Stimulated activated naive B cell treated with anti-CD40 and anti-IgM and Interleukin-4, amounts not matched to agents 10 μg/mL and 1 μg/mL and 100 μg/mL, for 72 hours (primary cell): ENCODE measurements at places on chromosomes 2 and 18.

DNA sequence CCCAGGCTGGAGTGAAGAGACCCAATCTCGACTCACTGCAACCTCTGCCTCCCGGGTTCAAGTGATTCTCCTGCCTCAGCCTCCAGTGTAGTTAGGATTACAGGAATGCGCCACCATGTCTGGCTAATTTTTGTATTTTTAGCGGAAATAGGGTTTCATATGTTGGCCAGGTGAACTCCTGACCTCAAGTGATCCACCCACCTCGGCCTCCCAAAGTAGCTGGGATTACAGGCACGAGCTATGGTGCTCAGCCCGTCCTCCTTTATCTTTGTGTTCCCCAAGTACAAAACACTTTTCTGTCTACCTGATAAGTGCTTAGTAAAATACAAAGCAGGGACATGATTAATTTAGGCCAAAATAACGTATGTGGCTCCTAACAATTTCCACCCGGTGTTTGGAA lies 91.2 kb upstream of the STK17B start:
- no peaks in the 10 kb centered on the region for H3K27me3 ChIP-seq
- DNase-seq: no peak
- H3K4me1 ChIP-seq: peaks cover 31% of the 10 kb centered on the region

- H3K27me3 ChIP-seq: peaks cover 15% of the 10 kb centered on the region
- no peak for DNase-seq
- H3K36me3 ChIP-seq: no peaks in the 10 kb centered on the region
- H3K27ac ChIP-seq: no peak overlapping the region
Observed at GRCh38 chr2:114022360-114023085, 132.6 kb downstream of the ACTR3 start.

DNA sequence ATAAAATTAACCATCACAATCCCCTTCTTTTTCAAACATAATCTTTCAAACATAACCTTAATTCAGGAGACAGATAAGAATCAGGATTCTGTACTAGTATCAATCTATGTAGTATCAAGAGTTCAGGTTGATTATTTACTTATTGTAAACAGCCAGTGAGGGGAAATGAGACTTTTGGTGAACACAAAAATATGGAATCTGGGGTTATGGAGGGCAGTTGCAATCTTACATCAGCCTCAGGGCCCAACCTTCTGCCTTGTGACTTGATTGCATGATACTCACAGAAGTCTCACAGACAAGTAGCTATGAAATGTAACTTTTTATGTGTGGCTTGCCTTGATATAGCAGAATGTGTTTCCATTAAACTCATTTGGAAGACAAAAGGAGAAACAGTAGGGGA lies 262.7 kb upstream of the THSD7B start:
- no peaks in the 10 kb centered on the region for H3K36me3 ChIP-seq
- no peak for DNase-seq
- no peak overlapping the region for H3K4me3 ChIP-seq
- no peaks in the 10 kb centered on the region for H3K4me1 ChIP-seq
- no peak overlapping the region for H3K27ac ChIP-seq

DNA sequence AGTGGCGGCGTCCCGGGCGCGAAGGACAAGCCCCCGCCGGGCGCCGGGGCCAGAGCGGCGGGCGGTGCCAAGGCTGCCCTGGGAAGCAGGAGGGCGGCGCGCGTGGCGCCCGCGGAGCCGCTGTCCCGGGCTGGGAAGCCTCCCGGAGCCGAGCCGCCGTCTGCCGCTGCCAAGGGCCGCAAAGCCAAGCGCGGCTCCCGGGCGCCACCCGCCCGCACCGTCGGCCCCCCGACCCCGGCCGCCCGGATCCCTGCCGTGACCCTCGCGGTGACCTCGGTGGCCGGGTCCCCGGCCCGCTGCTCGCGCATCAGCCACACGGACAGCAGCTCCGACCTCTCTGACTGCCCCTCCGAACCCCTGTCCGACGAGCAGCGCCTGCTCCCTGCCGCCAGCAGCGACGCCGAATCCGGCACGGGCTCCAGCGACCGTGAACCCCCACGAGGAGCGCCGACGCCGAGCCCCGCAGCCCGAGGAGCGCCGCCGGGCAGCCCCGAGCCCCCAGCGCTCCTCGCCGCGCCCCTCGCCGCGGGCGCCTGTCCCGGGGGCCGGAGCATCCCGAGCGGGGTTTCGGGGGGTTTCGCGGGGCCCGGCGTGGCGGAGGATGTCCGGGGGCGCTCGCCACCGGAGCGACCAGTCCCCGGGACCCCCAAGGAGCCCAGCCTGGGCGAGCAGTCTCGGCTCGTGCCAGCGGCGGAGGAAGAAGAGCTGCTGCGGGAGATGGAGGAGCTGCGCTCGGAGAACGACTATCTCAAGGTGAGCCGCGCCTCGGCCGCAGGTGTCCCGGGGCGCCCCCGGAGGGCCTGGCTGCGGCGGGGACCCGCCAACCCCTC lies 820 bp downstream of the MTCL1 start:
- peaks cover 37% of the 10 kb centered on the region for H3K4me1 ChIP-seq
- no peak overlapping the region for H3K27ac ChIP-seq
- H3K36me3 ChIP-seq: peaks cover 2% of the 10 kb centered on the region
- no peak for DNase-seq
- H3K27me3 ChIP-seq: peaks cover 20% of the 10 kb centered on the region

DNA sequence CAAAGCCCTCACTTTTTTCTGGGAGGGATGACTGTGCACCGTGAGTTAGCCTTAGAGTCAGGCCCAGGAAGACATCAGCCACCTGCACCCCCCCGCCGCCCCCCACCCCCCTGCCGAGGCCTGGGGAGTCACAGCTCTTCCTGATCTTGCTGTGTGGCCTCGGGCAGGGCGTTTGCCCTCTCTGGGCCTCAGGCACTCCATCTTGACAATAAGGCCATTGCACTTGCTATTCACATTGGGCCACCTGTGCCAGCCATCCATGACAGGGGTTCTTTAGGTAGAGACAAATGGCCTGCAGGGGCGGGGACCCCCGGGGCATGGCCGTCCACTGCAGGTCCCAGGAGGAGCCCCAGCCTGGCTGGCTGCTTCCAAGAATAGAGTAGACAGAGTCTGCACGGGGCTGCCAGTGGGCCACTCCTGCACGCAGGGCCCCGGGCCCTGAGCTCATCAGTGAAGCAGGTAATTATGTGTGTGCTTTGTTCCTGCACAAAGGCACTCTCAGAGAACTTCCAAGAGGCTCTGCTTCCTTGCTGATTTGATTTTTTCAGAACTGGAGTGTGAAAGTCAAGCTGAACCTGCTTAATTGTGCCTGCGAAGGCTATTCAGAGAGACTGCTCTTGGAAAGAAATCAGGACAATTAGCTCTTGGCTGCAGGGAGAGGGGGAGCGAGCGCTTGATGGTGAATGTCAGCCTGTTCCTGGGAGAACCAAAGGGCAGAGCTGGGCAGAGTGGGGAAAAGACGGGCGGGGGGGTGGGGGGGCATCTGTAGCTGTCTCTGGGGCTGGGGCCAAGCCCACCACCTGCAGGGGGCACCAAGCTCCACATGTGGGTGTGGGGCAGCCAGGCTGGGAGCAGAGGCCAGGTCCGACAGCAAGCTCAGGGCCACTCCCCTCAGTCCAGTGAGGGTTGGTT lies 40.3 kb downstream of the RRM2 start:
- no peak overlapping the region for H3K4me3 ChIP-seq
- no peaks in the 10 kb centered on the region for H3K36me3 ChIP-seq
- no peak for DNase-seq
- H3K4me1 ChIP-seq: peaks cover 12% of the 10 kb centered on the region

DNA sequence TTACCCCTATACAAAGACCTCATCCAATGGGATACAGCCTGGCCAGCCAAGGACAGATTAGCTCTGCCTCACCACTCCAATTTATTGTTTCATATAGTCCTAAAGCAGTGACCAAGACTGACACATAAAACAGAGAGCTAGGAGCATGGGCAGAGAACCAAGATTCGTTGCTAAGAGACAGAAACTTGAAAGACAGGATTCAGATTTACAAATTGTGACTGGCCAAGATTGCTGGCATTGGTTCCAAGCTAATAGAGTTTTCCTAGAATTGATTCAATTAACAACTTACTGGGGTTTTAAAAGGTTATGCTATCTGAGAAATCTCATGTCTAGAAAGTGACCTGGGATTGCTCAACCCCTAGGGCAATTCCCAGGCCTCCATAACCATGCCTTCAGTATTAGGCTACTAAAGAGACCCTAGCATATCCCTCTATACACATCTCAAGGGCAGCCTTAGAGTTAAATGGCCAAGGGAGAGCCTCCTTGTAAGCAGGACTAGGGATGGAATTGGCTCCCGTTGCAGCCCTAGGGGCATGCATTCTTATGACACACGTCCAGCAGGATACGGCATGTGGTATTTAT lies 75.6 kb downstream of the ICOS start:
- H3K4me3 ChIP-seq: no peak overlapping the region
- peaks cover 10% of the 10 kb centered on the region for H3K27me3 ChIP-seq
- no peaks in the 10 kb centered on the region for H3K36me3 ChIP-seq
- no peak overlapping the region for H3K27ac ChIP-seq
- no peak for DNase-seq

GRCh38 chr2:118176601-118177000 lies 88.3 kb downstream of the INSIG2 start:
- no peaks in the 10 kb centered on the region for H3K36me3 ChIP-seq
- DNase-seq: no peak
- H3K4me1 ChIP-seq: peaks cover 3% of the 10 kb centered on the region
- peaks cover 26% of the 10 kb centered on the region for H3K27me3 ChIP-seq
- no peak overlapping the region for H3K4me3 ChIP-seq

GRCh38 chr18:10205151-10205550 lies 249.3 kb upstream of the APCDD1 start:
- H3K27ac ChIP-seq: no peak overlapping the region
- no peaks in the 10 kb centered on the region for H3K36me3 ChIP-seq
- H3K4me1 ChIP-seq: peaks cover 3% of the 10 kb centered on the region
- no peaks in the 10 kb centered on the region for H3K27me3 ChIP-seq

GRCh38 chr2:27186613-27187345 lies 25.1 kb upstream of the ATRAID start:
- DNase-seq: no peak
- H3K27ac ChIP-seq: no peak overlapping the region
- H3K4me1 ChIP-seq: no peaks in the 10 kb centered on the region
- H3K27me3 ChIP-seq: peaks cover 25% of the 10 kb centered on the region

DNA sequence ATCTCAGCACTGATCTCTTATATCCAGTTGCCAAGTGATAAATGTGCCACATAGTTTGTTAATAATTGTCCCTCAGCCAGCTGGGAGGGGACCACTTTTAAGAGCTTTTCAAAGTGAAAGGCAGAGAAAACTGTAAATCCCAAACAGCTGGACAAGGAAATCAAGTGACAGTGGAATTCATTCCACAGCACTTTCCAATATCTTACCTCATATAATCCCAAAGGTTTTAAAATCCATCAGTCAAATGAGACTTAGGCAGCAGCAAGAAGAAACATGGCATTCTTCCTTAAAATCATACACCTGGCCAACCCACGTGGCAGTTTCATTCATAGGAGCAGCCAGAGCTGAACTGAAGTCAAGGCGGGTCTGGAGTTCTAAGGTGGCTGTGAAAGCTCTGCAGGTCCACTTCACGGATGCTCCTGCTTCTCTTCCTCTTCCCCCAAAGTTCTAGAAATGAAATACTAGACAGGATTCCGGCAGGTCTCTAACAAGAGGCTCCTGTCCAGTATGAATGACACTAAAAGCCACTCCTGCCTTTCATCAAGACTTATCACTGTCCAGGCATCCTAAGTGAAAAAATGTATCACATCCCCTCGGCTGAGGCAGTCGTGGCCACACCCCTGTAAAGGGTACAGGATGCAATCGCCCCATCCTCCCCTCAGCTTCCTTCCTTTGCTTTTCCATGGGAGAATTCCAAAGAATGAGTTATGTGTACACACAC lies 190.4 kb upstream of the STK17B start:
- no peak overlapping the region for H3K27ac ChIP-seq
- no peak overlapping the region for H3K4me3 ChIP-seq
- no peaks in the 10 kb centered on the region for H3K36me3 ChIP-seq

- peaks cover 10% of the 10 kb centered on the region for H3K27me3 ChIP-seq
- no peak overlapping the region for H3K4me3 ChIP-seq
- no peak for DNase-seq
- no peak overlapping the region for H3K27ac ChIP-seq
- no peaks in the 10 kb centered on the region for H3K36me3 ChIP-seq
Observed at GRCh38 chr18:61824733-61825363, 68.0 kb downstream of the RNF152 start.
